Non-pigmented ciliary epithelial cell (primary cell): ENCODE measurements at places on chromosomes 16 and 17.
A peak's percentile ranks its signal among the peaks of the same experiment; 100 is the strongest.

DNA sequence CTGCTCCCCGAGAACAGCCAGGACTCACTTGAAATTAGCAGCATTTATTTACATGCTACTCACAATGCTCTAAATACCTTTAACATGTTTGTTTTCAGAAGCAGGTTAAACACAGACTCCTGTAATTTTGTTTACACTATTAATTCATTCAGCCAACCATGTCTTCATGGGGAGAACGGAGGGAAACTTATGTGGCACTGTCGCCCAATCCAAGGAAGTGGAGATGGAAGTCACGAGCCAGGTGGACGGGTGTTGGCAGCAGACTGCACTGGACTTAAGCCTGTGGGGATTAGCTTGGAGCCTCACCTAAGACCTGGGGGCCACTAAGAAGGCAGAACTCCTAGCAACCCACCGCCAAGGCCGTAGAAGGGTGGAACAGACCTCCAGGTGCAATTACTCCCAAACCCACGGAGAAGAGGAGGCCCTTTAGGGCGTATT lies 8.8 kb upstream of the GFAP start:
- DNase-seq = no peak

GRCh38 chr17:68777243-68777855 lies 176.2 kb upstream of the FAM20A start:
- DNase-seq = no peak

DNA sequence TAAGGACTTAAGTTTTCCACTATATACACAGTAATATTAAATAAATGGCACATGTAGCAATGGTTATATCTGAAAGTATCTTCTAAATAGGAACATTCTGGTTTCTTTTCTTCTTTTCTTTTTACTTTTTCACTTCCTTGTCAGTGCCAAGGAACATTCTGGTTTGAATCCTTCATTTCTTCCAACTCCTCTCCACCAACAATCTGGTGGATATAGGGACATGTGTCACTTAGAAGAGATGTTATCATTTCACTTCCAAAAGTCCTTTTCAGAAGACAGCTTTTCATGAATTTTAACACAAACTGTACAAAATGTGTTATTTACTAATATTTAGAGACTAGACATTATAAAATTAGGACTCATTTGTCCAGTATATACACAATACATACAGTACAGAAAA lies 7.9 kb upstream of the GOT2 start:
- DNase-seq = no peak

GRCh38 chr17:73431401-73432205 lies 119.8 kb upstream of the CDC42EP4 start:
- DNase-seq = no peak

DNA sequence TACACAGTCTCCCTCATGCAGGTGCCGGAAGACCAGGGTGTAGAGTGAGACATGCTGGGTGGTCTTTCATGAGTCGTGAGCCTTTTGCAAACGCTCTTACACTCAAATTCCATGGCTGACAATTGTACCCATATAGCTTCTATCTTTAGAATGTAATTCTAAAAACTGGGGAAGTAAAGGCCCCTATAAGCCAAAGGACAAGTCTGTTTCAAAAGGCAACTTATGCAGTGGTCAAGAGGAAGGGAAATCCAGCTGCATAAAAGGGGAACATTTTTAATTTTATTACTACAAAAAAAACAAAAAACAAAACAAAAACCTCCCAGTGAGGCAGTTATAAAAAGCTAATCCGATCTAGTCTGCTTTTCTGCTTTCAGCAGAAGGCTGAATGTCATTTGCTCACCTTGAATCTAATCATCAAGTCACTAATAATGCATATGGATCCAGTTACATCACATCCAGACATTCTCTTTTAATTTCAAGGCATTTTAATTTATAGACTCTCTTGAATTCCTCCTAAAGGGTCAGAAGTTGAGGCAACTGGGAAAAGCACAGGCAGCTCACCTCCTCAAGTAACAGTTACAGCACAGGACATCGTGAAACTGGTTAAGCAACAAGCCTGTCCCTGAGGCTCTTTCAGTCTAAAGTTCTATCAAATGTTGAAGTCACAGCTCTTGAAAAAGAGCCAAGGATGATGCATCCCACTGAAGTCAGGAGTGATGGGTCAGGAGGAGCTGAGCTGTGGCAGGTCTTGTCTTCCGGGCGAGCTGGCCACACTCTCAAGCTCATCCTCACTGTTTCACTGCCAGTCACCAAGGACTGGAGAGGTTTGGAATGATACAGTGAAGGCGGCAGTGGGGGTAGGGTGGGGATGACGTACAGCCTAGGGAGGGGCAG lies 99.7 kb downstream of the VPS53 start:
- no peak for DNase-seq

DNA sequence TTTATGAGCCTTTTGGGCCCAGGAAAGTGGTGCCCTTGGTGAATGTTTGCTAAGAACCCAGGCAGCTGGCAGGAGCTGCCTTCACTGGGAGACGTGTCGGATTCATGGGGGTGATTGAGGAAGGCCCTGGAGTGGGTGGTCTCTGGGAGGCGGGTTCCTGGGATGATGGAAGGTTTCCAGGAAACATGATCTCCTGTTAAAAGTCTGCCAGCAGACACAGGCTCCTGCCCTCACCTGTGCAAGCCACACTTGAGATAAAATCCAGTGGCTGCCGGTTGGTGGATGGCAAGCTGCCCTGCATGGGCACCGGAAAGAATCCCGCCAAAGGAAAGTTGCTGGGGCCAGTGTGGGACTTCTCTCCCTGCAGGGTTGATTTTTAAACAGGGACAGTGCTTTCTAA lies 189.0 kb upstream of the CIBAR2 start:
- no peak for DNase-seq

DNA sequence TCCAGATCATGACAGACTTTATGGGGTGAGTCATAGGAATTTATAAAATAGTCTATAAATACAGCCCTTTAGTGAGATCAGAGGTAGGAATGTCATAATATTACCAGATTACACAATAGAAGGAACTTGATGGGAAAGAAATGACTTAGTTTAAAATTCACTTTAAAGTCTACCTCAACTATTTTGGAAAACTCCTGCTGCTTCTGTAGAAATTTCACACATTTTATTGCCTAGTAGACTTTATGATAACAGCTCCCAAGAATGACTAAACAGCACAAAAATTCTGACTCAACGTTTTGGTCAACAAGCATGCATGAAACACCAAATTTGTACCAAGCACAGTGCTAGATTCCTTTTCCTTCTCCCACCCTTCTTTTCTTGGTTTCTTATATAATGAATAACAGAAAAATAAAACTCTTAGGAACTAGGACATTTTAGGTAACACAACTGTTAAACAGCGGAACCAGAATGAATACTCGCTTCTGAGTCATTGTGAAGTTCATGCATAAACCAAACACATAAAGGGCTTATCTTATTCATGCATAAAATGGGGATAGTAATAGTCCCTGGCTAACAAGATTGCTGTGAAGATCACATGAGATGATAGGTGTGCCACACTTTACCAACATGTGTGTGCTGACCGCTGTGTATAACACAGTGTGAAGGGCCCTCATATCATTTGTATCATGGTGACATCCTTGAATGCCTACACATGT lies 243.9 kb downstream of the CDH8 start:
- peak; percentile 85 for DNase-seq

DNA sequence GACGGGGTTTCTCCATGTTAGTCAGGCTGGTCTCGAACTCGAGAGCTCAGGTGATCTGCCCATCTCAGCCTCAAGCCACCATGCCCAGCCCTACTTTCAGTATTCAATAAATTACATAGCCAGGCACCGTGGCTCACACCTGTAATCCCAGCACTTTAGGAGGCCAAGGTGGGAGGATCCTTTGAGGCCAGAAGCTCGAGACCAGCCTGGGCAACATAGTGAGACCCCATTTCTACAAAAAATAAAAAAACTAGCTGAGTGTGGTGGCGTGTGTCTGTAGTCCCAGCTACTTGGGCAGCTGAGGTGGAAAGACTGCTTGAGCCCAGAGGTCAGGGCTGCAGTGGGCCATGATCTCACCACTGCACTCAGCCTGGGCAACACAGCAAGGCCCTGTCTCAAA lies 8.2 kb downstream of the MIEN1 start:
- DNase-seq = no peak

DNA sequence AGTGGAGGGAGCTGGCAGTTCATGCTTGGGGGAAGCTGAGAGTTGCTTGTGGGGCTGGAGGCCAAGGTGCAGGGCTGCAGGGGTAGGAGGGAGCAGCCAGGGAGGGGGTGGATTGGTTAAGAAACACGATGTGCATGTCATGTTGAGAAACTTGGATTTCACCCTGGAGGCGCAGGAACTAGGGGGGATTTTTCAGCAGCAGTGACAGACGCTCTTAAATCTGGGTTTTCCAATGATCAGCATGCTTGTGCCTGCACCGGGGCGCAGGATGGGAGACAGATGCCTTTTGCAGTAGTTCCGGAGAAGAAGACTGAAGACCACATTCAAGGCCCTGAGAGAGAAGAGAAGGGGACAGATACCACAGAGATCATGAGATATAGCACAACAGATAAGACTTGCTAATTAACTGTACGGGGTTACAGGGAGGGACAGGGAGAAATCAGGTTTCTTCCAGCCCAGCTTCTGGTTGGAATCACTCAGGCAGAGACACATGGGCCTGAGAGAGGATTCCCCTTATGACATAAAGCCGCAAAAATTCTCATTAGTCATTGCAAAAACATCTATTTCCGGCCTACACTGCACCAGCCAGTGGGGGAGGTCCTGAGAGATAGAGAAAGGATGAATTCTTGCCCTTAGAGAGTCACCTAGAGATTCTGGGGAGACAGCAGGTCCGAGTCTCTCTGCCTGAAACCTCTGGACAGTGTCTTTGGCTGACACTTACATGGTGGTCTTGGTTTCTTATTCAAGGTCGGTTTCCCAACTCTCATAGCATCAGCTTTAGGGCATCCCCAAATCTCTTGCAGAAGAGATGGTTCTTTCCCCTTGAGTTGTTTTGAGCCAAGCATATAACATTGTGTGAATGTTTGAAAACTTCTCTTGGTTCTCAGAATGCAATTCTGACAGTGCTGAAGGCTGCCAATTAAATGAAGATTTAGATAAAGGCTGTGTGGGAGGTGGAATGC lies 27.1 kb downstream of the CDH13 start:
- DNase-seq = peak; percentile 87

DNA sequence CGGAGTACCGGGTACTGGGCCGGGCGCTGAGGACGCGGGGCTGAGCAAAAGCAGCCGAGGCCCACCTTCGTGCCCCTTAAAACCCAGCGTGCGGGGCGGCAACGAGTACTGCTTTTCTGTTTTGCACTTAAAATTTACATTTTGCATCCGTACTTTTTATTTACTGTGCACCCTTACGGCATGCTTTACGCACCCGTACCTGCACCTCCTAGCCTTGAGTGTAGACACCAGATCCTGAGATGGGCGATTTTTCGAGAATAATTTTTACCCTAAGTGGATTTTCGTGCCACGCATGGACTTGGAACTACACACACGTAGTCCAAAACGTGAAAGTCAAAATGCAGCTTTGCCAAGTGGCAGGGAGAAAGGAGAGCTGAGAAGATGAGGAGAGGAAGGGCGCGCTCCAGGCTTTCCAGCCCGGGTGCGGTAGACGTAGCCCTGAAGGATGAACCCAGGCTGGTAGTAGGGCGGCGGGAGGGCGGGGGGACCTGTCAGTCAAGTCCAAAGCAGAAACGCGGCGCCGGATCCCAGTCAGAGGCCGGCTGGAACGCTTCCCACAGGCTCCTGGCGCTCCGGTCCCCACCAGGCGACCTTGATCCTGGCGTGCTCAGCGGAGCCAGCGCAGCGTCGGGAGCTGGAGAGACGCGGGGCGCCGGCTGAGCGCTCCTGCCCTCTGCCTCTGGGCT lies 1.2 kb upstream of the CBLN1 start:
- no peak for DNase-seq

DNA sequence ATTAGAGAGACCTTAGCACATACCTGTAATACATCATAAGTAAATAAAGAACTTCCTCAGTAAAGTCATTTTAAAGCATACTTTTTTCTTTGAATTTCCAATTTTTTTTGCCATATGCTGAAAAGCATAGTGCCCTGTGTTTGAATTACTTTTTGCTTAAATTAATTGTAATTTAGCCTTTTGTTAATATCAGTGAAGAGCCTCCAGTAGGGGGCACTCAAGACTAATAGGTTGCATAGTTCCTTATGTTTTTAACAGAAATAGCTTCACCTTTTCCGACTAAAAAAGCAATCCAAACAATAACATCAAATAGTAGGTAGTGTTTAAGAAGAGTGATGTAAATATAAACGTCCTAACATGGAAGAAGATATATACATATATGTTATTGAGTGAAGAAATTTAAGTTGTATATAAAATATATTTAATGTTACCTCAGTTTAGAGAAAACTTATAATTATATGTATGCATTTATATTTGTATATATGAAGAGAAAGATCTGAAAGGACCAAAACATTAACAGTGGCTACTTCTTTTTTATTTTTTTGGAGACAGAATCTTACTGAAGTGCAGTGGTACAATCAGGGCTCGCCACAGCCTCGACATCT lies 18.6 kb downstream of the RAD51C start:
- DNase-seq = no peak

DNA sequence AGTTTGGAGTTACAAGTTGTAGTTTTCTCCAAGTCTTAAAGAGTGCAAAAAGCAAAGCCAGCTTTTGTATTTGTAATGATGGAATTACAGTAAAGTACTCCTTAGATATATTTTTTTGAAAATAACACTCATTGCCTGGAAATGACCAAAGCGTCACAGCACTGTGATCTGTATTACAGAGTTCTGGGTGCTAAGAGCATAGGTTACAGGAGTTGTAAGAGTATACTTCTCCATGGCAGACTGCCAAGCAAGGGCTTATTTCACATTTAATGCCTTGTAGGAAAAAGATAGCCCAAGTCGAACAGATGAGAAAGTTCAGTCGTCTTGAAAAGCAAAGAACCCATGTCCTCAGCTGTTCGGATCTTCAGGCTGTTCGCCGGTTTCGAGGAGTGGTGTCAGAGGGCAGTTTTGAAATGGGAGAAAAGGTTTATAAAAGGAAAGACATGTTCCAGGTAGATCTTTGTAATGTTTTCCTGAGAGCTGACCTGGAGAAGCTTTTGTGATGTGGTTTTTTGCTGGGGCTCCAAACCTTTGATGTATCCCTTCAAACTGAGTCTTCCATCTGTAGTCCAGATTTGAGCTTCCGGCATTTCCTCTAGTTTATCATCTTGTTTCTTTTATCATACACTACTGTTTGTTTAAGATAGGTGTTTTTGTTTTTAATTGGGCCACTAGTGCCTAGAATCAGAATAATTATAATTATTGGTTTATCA lies 41.3 kb downstream of the ERCC4 start:
- no peak for DNase-seq

DNA sequence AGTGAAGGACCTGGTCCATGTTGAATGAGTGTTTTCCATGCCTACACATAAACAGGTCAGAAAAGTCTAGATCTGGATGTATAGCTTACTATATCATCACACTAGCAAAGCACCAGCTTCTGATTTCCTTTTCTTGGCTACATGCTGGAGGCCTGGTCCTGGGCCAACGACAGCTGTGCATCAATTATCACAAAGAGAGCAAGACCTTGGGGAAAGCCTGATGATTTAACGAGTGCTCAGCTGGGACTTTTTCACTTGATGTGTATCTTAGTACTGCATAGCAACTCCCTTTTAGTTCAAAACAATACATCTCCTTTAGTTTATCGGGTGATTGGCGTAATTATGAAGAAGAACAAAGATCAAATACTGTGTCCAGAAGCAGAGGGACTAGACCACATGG lies 358.2 kb downstream of the KIF2B start:
- no peak for DNase-seq

GRCh38 chr16:55257966-55258613 lies 65.9 kb upstream of the IRX6 start:
- peak; percentile 3 for DNase-seq
